ENCODE measurements at places on chromosomes 7 and 10.

- DNase-seq, result no peak
Measured at GRCh38 chr10:128056303-128057050, 69.7 kb downstream of the MKI67 start.

DNA sequence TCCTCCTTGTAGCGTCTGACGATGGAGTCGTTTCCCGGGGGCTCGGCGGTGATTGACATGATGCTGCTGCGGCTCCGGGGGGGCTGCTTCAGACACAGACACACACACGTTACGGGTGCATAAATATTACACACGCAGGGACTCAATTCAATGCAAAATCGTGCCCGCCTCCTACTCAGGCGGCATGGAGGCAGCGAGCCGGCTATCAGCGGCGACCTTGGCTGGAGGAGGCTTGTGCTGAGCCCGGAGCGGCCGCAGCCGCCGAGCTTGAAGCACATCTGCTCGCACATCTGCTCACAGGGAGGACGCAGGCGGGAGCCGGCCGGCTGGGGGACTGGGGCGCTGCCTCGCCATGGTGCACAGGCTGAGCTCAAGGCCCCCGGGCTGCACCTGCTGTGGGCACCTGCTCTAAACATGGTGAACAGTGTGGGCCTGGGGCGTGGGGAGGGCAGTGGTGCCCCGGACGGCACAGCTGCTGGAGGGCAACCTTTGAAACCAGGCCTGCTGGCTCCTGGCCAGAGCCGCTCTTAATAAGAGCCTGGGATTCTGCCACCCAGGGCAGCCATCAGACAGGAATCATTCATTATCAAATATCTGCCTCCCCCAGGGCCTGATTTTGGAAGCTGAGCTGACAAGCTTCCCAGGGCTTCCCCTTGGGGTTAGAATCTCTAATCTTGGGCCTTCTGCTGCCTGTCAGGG is 84.7 kb upstream of the GNA12 start:
- no peak for DNase-seq

GRCh38 chr10:97711640-97712572 is 1.6 kb upstream of the MARVELD1 start:
- no peak for DNase-seq

GRCh38 chr7:6268907-6269306 is 3.5 kb downstream of the CYTH3 start:
- DNase-seq, result no peak

GRCh38 chr10:3220853-3221252 is 48.3 kb upstream of the PITRM1 start:
- DNase-seq, result no peak

GRCh38 chr7:30391806-30392205 is 86.8 kb downstream of the NOD1 start:
- DNase-seq, result no peak

- DNase-seq, result no peak
Measured at GRCh38 chr10:70683601-70683934, 11.3 kb downstream of the ADAMTS14 start.

GRCh38 chr7:36961097-36961496 is 236.8 kb upstream of the AOAH start:
- no peak for DNase-seq

DNA sequence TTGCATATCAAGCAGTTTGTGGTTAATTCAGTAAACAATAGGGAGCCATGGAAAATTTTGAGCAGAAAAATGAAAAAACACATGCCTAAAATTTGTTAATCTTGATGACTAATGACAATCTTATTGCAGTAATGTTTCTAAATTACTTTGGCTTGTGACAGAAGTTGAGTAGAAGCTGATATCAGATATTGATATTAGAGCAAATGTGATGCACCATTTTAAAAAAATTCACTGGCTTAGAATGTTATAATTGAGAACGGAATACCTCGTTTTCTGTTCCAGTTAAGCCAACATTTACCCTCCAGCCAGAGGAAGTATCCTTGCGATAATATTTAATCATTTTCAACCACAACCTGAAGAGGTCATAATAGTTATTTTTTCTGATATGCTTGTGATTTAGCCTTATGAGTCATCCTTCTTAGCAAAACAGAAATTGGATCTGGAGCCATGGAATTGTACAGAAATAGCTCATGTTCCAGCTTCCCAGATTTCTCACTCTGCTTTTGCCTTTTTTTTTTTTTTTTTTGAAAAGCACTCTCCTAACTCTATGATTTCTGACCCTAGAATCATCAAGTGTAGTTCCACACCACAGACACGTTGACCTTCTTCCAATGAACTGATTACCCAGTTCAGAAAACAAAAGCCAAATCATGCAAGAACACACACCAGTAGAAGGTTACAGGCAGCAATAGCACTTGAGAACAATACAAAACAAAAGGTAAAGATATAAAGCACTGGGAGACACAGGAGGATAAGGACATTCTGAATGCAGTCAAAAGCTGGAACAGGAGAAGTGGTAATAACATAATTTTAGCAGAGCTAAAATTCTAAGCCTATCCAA is 96.8 kb upstream of the PHYHIPL start:
- no peak for DNase-seq

DNA sequence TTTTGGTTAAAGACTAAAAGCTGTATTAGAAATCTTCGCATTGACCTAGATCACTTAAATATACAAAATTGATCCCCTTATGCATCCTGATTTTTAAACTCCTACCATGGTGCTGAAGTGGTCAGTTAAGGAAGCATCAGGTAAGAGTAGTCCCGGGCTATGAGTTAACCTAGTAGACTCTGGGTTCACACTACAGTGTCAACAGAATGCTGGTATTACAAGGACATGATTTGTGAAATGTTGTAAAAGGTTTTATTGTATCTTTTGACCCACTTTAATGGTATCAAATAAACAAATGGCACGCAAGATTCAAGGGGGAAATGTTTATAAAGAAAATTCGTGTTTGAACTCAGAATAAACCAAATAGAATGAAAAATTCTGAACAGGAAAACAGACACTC is 36.8 kb downstream of the RTKN2 start:
- DNase-seq, result no peak

DNA sequence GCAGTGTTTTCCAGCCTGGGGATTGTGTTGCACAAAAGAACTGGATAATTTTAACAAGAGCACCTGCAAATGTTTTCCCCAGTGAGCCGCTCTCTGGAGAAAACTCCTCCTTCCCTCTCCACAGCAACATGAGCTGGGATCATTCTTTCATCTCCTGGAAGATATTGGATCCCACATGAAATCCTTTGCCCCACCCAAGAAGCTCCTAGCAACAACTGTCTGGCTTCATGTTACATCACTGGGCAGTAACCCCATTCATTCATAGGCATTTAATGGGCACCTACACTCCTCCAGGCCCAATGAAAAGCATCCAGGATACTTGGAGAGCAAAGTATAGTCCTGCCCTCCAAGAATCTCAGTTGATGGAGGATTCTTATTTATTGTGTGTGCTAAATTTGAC is 27.2 kb downstream of the LSM5 start:
- no peak for DNase-seq

GRCh38 chr7:2800931-2801688 is 43.0 kb downstream of the GNA12 start:
- DNase-seq, result peak; percentile 34

DNA sequence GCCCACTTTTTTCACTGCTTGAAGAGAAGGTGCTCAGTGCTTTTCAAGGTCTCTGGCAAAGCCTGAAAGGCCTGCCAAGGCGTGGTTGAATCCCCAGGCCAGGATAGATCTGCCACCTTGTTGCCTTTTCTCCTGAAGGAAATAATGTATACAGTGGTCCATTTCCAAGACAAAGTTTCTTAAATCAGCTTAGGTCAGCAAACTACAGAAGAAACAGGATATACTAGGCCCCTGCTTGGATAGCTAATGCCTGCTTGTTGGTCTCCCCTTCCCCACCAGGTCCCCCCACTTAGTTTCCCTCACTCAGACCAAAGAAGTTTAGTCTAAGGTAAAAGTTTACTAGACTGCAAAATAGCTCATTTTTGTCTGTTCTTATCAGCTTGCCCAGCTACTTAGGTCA is 19.9 kb downstream of the COL17A1 start:
- DNase-seq, result no peak

GRCh38 chr7:44538798-44539668 is 2.1 kb downstream of the NPC1L1 start:
- DNase-seq, result no peak

GRCh38 chr7:75842836-75843446 is 29.3 kb upstream of the CCL24 start:
- DNase-seq, result peak; percentile 22

DNA sequence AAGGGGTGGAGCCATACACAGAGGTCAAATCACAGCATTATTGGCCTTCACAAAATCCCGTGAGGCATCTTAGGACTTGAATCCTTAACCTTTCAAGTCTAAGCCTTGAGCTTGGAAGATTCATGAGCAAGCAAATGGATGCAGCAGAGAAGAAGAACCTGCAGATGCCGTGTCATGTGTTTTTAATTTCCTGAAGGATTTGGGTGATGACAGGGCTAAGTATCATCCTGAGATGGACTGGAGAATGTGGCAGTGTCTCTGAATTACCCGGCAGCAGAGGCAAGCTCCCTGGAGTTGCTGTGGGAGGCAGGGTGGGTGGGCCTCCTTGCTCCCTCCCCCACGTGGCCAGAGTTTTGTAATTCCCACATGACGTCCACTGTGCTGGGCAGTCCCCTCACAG is 50.8 kb downstream of the GCC1 start:
- DNase-seq, result no peak

- no peak for DNase-seq
Measured at GRCh38 chr10:3963191-3963673, 178.2 kb upstream of the KLF6 start.

GRCh38 chr7:99709838-99710578 is 25.0 kb downstream of the CYP3A7 start:
- DNase-seq, result no peak

GRCh38 chr10:12628964-12629766 is 279.8 kb downstream of the CAMK1D start:
- no peak for DNase-seq

- DNase-seq, result no peak
Measured at GRCh38 chr10:121307411-121307980, 290.7 kb downstream of the FGFR2 start.

GRCh38 chr10:120667276-120667675 is 183.9 kb upstream of the WDR11 start:
- DNase-seq, result no peak

DNA sequence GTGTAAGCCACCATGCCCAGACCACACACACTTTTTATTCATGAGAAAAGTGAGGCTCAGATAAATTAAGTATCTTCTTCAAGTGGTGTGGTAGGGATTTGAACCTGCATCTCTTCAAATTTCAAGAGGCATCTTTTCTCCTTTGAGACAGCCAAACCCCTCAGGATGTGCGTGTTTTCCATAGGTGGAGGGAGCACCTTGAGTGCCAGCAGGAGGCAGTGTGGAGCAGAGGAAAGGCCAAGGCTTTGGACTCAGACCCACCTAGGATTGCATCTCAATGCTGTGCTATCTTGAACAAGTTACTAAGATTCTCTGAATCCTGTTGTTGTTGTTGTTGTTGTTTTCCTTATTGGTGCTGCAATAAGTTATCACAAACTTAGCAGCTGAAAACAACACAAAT is 40.2 kb upstream of the MYL10 start:
- no peak for DNase-seq

- DNase-seq, result no peak
Measured at GRCh38 chr7:95334447-95334846, 10.1 kb upstream of the PON1 start.

GRCh38 chr10:79077488-79078173 is 8.9 kb downstream of the ZMIZ1 start:
- DNase-seq, result no peak

DNA sequence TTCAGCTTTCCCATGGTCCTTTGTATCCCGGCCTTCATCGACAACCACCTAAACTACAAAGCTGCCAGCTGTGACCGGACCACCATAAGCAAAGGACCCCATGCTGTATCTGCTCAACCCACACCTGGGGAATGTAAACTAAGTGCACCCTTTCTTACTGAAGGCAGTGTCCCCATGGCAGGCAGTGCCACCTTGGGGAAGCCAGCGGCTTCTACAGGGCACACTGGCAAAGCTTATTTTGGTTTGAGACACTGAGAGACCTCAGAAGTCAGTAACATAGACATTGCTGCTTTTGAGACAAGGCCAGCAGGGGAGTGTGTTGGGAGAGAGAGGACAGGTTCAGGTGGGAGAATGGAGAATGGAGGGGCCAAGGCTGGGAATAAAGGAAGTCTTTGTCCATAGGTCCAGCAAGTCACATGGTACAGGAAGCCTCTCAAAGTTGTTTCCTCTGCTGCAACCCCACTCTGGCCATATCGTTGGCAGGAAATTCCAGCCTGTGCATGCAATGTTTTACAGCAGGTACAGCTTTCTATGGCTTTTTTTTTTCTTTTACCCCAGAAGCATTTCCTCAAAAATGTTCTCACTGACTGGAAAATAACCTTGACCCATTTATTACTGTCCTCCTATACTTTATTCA is 85.9 kb upstream of the NPVF start:
- DNase-seq, result no peak

DNA sequence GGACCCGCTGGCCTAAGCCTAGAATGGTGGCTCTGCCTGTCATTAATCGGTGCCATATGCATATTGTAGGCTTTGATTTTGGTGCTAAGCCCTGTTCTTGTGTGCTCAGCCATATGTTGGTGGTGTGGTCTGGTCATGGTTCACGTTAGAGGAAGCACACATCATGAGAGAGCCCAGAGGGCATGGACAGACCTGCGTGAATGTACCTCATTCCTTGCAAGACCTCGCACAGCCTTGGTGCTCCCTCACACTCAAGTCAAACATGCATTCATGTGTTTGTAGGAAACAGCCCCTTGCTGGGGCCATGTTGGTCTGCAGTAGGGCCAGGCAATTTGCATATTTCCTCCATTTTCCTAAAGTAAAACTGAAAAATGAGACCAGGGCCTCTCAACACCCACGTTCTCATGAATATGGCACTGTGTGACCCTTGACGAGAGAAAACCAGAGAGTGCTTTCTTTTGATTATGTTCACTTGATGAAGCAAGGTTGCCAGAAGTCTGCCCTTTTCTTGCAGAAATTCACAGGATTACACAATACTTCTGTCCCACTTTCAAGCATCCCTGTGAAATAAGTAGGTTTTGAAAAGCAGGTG is 268.7 kb downstream of the CELF2 start:
- DNase-seq, result no peak

DNA sequence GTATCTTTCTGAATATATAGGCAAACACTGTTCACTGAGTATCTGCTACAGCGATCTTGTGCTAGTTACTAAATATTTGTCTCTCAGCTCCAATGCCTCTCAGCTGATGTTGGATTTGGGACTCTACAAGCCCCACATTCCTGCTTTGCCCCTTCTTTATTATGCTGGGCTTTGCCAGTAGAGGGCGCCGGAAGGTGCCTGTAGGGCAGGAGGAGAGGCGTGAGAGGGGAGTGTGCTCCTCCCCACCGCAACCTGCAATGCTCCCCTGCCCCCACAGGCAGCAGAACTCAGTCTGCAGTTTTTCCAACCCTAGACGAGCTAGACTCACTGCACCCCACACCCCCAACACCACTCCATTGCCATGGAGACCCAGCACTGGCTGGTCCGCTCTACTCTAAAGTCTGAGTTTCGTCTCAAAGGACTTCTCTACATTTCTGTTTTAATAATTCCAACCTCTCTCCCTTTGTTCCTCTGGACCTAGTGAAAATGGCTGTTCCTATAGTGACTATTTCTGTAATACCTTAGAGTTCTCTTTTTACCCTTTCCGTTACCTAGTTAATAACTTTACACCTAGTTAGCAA is 337.6 kb downstream of the CCSER2 start:
- peak; percentile 5 for DNase-seq
